ENCODE measurements at places on chromosomes 11 and 22.

- no peak for DNase-seq
Measured at GRCh38 chr22:37045958-37046357, 5.6 kb upstream of the KCTD17 start.

DNA sequence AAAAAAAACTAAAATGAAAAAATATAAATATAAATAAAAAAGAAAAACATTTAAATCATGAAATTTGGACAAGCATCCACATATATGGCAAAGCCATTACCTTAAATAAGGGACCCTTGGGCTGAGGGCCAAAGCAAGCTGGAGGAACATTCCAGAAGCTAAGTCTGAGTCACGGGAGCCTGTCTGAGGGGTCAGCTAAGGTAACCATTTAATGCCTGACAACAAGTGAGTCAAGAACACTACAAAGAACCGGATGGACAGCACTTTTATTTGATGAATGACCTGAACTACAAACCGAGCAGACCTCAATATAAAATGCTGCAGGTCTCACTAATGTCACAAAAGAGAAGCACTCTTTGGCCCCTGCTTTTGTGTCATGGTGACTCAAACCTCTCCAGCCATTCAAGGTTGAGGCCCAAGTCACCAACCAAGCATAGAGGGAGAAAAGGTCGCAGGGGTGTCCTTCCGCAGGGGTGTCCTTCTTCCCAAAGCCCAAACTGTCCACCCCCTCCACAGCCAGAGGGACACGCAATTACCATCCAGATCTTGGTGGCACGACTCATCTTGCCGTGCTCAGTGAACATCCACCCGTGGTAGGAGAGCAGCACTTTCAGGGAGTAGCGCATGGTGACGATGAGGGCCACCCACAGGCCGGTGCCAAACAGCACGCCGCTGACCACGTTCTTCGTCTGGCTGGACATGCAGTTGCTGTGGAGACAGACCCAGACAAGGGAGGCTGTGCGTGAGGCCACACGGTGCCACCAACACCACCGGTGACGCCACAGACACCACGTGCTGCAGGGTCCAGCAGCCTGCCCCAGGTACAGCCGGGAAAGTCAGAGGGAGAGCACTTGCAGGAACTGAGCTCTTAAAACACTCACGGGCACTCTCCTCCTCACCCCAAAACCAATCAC lies 34.5 kb downstream of the CPT1A start:
- no peak for DNase-seq

DNA sequence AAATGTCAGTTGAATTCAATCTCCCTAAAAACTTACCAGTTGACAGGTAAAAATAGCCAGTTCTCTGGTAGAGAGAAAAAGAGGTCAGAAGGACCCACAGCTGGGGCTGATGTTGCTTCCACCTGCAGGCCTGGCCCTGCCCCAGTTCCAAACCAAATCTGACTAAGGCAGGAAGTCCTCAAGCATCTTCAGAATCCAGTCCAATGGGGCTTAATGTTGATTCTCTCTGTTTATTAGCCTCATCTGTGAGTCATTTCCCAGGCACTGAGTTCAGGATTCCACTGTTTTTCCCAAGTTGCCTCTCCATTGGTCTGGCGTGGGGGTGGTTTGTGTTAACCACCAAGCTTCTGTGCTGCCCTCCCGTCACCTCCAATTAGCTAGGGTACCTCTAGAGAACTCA lies 601.8 kb downstream of the INSC start:
- DNase-seq: no peak

GRCh38 chr22:32964411-32965057 lies 93.6 kb downstream of the SYN3 start:
- DNase-seq: no peak

DNA sequence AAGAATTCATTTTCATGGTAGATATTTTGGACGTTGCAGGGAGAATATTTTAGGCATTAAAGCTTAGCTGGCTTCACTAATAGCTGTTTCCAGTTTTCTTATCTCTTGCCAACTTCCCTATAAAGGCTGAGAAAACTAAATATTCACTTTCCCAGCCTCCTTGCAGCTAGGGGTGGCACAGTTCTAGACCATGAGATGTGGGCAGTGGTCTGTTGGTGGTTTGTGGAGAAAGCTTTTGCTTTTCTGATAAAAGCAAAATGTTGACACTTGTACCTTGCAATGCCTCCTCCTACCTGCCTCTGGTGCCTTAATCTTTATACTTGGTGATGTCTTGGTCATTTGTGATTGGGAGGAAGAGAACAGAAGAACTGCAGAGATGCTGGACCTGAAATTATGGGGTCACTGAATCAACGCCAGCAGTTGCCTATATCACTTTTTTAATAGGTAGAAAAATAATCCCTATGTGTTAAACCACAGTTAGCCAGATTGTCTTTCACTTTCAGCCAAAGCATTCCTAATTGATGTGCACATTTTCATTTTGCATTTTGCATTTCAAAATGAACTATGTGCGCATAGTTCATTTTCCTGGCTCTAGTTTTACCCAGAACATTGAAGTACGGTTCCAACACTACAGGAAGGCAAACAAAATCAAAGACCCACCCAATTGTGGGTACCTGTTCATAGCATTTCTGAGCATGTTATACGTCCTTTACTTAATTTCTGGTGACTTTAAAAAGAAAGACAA lies 24.9 kb upstream of the ABTB2 start:
- no peak for DNase-seq

DNA sequence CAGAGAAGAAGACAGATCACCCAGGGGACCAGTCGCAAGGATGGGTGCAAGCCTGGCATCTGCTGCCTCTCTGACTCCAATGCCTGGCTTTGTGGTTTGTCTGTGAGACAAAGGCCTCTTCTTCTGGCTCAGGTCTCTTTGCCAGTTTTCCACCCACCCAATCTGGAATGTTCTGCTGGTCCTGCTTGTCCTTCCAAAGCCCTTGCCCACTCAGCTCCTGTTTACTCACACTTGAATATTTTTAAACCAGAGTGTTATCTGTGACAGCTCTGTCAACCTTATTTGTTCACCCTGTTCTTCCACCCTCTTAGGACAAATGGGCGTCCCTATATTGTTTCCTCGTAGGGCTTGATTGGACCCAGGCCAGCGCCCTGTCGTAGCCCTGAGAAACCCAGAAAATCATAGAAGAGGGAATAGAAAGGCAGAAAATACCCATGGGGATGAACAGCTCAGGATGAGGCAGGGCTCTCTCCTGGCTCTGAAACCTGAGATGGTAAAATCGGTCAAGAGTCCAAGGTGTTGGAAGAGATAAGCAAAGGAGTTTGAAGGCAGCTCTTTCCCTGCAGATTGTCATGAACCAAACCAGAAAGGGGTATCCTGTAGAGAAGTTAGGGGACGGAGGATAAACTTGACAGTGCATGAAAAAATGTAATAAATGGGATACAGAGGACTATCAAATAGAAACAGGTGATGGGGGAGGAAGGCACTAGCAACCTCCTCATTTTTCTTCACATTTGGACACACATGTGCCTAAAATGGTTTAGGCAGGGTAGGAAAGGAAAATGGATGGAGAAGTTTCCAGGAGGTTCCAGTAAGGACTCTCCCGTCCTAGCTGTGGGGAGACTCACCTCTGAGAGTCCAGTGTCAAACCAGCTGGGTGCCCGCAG lies 651 bp downstream of the CRYAB start:
- DNase-seq: no peak

GRCh38 chr11:13308704-13309103 lies 31.1 kb downstream of the BMAL1 start:
- no peak for DNase-seq

DNA sequence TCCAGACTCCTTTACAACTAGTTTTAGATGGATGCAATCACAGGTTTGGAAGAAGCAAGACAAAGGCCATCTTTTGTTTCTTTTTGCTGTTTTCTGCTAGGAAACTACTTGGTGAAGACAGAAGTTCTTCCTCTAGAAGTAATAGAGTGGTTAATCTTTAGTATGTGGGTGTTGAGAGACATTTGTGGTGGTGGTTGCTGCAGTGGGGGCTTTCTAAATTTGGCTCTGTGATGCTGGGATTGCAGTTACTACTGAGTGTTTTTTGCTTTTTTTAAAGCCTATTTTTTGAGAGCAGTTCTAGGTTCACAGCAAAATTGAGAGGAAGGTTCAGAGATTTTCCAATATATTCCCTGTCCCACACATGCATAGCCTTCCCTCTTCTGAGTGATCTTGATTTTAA lies 120.0 kb downstream of the AASDHPPT start:
- DNase-seq: no peak

DNA sequence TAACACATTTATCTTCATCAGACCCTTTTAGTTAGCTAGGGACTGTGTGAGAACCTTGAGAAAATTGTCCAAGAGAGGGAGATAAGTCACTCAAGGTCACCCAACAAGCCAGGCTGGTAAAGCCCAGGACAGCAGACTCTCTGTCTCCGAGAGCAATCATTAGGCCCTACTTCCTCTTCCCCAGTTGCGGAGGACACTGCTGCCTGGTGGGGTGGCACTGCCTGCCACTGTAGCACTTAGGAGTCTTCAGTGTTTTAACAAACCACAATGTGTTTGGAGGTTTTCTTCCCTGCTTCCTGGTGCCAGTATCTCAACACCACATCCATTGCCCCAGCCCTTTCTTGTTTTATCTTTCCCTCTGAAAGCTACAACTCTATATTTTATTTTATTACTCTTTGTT lies 132.1 kb upstream of the LDLRAD3 start:
- no peak for DNase-seq

GRCh38 chr22:49903322-49904039 lies 14.8 kb downstream of the ALG12 start:
- no peak for DNase-seq

GRCh38 chr11:75595429-75595828 lies 33.4 kb downstream of the SERPINH1 start:
- no peak for DNase-seq

DNA sequence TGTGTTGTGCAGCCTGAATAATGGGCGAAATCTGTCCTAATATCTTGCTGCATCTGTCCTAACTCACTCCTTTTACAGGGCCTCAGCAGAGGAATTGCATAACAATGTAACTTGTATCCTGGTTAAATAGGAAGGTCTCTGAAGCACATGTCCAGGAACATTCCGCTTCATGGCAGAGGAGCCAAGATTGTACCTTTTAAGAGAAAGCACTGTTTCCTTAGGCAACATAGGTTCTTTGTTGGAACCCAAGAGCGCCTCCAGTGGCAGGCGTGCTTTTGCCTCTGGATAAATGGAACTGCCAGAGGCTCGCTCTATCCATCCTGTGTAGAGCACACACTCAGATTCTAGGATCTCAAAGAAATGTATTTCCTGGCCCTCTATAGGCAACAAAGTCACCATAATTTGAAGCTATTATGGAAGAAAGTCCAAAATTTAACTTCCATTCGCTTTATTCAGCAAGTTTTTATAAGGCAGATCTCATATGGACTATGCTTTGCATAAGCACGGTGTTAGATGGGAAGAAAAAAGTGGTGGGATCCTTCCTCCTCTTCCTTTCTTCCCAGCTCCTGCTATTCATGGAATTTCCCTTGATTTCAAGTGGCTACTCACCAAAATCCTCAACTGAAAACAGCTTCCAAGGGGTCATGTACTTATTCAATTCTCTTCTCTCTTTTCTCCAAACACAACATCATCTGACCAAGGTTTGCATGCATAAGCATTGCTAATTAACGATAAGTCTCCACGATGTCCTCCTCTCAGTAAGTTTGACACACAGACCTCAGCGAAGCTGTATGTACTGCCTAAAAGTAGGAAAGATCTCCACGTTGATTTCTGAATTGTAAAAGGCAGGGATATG lies at the start of gene BLID:
BLID (minus strand) TSS at position 692 of the 856 bp plus-strand sequence; CDS start at position 399, 293 bp downstream.
- no peak for DNase-seq

GRCh38 chr22:45314786-45315185 lies 5.1 kb downstream of the FAM118A start:
- DNase-seq: no peak

DNA sequence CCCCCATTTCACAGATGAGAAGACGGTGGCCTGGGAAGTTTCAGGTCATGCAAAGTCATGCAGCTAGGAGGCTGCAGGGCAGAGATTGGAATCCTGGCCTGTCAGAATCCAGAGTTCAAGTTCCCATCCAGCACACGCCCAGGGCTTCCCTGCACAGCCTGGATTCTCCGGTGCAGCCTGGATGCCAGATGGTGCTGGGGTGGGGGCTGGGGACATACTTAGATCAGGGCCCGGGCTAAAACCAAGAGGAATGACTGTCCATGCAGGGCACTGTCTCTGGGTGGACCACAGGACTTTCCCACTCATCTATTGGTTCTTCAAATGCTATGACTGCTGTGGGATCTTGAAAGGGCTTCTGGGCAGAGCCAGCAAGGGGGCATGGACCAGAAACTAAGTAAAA lies 24.6 kb downstream of the LMO1 start:
- no peak for DNase-seq

- DNase-seq: no peak
Measured at GRCh38 chr11:130000552-130001176, 2.0 kb downstream of the PRDM10 start.

DNA sequence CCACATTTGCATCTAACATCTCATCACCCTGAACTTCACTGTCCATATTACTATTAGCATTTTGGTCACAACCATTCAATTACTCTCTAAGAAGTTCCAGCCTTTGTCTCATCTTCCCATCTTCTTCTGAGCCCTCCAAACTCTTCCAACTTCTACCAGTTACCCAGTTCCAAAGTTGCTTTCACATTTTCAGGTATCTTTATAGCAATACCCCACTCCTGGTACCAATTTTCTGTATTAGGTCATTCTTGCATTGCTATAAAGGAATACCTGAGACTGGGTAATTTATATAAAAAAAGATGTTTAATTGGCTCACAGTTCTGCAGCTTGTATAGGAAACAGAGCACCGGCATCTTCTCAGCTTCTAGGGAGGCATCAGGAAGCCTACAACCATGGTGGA lies 64.7 kb upstream of the ARHGAP42 start:
- no peak for DNase-seq

DNA sequence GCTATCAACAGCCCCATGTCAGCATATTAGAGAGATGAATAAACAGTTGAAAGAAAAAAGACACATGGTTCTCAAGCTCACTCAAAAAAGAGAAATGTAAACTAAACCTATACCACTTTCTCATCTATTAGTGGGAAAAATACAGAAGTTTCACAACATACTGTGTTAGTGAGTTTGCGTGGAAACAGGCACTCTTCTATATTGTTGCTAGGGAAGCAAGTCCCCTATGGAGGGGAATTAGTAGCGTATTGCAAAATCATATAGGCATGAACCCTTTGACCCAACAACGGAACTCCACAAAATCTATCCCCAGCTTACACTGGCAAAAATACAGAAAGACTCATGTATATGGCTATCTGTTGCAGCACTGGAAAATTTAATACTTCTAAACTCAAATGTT lies 14.2 kb upstream of the RFPL2 start:
- no peak for DNase-seq

DNA sequence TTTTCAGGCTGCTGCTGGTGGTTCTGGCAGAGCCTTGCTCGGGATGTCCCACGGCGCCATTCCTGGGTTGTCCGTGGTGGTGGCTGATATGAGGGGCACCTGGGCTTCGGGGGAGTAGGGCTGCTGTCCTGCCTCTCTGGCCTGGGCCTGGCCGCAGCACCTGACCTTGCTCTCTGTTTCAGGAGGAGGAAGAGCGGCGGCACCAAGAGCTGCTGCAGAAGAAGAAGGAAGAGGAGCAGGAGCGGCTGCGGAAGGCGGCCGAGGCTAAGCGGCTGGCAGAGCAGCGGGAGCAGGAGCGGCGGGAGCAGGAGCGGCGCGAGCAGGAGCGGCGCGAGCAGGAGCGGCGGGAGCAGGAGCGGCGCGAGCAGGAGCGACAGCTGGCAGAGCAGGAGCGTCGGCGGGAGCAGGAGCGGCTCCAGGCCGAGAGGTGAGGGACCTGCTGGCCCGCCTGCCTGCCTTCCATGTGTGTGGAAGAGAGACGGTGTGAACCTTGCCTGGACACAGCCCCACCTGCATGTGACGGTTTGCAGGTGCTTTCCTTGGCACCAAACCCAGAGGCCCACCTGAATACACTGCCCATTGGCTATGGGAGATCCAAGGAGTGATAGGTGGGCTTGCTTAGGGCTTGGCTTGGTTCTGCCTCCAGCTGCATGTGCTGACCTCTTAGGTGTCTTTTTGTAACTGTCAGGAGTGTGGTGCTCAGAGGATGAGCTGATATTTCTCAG lies 22.8 kb downstream of the INCENP start:
- no peak for DNase-seq
